ENCODE measurements at places on chromosomes 7 and 10.
A peak's percentile ranks its signal among the peaks of the same experiment; 100 is the strongest.

GRCh38 chr7:131241386-131241785 is 86.3 kb upstream of the MKLN1 start:
- DNase-seq: no peak

GRCh38 chr10:112314822-112315474 is 31.7 kb downstream of the TECTB start:
- DNase-seq: peak; percentile 90

GRCh38 chr7:66125052-66125694 is 10.5 kb downstream of the CRCP start:
- no peak for DNase-seq

DNA sequence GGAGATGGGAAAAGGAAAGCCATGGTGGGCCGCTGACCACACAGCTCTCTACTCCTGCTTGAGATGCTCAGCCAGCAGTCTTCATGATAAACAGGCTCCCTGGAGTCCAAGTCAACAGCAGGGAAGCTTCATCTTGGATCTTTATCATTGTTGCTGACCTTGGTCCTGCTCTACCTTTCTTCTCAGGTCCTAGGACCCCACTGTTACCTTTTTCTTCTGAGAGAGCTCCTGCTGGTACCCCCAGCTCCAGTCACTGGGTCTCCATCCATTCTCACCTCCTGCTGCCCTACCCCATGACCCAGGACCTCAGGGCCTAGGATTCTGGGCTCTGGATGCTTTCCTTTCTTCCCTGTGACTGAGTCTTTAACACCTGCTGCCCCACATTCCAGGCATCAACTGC is 5.2 kb upstream of the CRTAC1 start:
- no peak for DNase-seq

DNA sequence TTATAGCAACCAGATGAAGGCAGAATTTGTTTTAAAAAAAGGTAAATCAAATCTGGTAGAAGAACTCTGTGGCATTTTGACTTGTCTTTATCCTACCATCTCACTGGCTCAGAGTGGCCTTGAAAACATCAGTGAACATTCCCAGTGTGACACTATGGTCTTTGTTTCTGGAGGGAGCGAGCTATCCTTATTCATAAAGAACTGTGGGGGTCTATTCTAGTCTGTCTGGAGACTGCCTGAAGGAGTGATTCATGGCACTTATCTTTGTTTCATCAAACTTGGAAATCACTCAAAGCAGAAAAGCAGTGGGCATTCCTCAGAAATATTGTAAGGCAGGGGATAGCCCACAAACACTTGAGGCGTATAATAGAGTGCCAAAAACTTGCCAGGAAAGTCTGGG is 719.1 kb downstream of the PCDH15 start:
- DNase-seq: no peak

GRCh38 chr10:55550236-55550635 is 749.2 kb upstream of the PCDH15 start:
- DNase-seq: no peak

- DNase-seq: no peak
Observed at GRCh38 chr10:17410907-17411306, 43.5 kb downstream of the ST8SIA6 start.

GRCh38 chr7:17830206-17830605 is 110.1 kb downstream of the SNX13 start:
- no peak for DNase-seq

DNA sequence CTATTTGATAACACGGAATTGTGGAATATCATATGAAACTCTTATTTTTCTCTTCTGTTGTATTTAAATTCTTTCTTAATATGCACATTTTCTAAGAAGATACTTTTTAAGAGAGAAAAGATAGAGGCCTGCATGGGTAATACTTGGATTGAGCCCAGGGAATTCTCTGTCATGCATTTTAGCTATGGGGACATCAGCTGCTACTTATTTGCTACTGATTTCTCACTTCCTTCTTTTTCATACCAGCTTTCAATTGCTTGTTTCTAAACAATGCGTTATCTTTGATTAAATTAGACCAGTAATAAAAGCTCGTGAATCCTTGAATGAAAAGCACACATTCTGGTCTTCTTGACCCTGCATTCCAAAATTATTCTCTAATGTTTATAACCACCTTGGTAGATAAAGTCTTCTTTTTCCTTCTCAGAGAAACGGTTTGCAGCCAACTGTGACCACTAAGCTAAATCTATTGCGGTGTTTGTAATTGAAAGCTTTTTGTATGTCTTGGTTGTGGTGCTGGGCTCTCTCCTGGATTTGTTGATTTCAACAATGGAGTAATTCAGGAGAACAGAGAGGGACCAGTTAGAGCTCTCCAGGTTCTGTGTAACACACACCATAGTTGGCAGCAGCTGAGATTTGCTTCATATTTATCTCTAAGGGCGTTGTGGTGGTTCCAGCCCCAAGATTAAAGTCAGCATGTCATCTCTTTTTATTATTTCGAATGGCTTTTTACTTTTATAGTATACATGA is 139.3 kb downstream of the PPP1R9A start:
- no peak for DNase-seq

DNA sequence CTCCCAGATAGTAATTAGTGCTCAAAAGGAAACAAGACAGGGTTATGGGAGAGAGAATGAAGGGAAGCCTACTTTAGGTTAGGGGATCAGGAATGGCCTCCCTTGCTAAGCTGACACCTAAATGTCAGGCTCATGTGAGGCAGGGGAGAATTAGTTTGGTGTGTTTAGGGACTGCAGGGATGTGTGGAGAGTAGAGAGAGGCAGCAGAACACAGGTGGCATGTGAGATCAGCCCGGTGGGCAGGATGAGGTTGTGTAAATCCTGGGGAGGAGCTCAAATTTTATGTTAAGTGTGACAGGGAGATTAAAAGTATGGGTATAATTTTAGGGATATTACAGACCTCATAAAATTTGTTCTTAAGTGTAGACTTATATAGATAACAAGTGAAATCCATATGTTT is 56.2 kb upstream of the ZNF438 start:
- no peak for DNase-seq

DNA sequence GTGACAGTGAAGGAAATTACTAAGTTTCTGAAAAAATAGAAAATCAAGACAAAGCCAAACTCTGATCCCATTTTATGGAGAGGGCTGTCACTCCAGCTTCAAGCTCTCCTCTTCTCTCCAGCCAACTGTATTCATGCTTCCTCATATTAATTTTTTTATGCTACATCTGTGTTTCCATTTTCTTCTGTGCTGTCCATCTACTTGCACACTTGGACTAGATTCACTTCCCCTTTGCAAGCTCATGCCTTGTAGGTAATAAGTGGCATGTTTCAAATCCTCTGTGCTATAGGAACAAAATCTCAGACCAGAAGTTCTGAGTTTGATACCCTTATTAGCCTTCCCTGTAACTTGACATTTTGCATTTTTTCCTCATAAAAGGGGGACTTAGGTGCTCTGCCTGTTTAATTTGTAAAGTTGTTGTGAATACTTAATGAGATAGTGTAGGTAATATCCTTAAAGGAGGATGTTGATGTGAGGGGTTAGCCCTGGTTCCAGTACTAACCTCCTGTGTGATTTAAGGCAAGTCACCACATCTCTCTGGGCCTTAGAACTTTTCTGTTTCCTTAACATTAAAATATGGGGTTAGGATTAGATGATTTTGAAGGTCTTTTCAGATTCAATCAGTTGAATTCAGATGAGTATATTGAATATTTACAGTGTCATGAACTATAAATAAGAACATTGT is 358.8 kb downstream of the BBS9 start:
- no peak for DNase-seq

- DNase-seq: no peak
Observed at GRCh38 chr7:404812-405488, 114.7 kb downstream of the PDGFA start.

GRCh38 chr7:63072806-63073205 is 925.8 kb upstream of the ZNF722 start:
- no peak for DNase-seq

GRCh38 chr7:84040355-84040754 is 154.2 kb downstream of the SEMA3A start:
- no peak for DNase-seq

- DNase-seq: no peak
Observed at GRCh38 chr7:73909051-73909941, 48.3 kb downstream of the TMEM270 start.

DNA sequence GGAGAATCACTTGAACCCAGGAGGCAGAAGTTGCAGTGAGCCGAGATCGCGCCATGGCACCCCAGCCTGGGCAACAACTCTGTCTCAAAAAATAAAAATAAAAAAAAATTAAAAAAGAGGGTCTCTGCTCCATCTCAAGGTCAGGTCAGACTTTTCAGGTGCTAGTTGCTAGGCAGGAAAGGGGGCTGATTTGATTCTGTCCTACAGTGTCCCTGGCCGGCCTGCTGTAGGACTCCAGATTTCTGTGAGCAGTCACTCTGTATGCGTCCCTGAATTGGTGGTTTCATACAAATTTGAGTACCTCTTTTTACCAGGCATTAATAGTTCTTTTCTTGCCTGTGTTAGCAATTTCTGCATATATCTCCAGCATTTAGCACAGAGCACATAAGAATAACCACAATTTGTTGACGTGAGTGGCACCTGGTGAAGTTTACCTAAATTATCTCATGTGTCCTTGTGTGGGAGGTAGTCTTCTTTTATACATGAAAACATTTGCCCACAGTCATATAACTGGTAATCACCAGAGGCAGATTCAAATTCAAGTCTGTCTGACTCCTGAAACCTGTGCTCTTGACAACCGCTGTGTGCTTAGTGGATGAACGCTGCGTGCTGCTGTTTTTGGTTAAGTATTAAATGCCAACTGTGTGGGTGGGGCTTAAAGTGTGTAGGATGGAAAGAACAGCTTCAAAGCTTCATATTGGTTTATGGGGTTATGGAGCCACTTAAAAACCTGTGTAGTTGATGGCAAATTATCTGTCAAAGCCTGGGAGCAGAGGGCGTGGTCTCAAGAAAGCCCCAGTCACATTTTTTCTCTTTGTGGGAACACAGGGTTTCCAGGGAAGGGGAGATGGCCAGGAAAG is 3.2 kb upstream of the ZNF775 start:
- peak; percentile 63 for DNase-seq

GRCh38 chr7:75050501-75050900 is 23.1 kb downstream of the RCC1L start:
- no peak for DNase-seq

DNA sequence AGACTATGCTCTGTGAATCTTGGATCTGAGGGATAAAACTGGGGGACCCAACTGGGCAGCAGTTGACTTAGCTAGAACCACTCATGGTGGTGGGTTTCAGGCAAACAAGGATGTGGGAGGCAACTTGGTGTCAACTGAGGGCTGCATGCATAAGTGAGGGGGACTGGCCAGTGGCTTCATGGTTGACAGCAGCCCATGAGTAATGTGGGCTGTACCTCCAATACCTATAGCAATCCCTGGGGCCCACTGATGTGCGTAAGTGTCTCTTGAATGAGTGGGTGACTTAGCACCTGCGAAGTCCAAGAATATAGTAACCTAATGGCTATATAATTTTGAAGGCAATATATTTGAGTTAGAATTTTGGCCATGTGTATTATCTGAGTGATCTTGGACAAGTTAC is 13.7 kb upstream of the MAP3K8 start:
- no peak for DNase-seq

DNA sequence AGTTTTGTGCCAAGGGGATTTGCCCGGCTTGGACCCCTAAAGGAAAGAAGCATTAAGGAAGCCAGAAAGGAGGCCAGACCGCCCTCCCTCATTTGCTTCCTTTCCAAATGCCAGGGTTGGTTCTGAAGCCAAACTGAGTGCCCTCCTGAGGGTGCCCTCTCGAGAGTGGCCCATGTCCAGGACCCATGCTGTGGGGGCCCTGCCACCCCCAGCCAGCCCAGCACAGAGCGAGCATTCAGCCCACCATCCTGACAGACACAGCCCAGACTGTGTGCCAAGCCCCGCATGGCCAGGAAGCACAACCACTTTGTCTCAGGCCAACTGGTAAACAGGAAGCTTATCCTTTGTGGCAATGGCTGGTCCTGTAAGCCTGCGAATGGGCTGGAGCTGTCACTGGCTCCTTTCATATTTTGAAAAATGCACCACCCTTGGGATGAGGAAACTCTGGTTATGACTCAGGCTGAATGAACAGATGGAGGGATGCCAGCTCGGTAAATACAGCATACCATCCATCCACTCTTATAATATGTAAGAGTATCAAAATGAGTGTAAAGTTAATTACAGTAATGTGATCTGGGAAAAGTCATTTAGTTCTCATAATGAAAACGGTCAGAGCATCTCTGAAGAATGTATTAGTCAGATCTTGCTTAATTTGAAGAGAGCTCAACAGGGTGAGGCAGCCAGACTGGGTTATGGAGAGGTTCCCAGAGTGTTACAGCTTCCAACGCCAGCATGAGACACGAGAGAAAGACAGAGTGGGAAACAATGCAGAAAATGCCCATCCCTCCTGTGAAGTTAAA is 65.0 kb downstream of the STK17A start:
- DNase-seq: peak; percentile 87

GRCh38 chr10:31756101-31756728 is 172.4 kb downstream of the ARHGAP12 start:
- DNase-seq: no peak
